ENCODE measurements at places on chromosomes 1 and 21. TPM values are rescaled to one million over a fixed set of nuclear protein-coding genes. Genes with fewer than 3 reads are reported as not detected.

DNA sequence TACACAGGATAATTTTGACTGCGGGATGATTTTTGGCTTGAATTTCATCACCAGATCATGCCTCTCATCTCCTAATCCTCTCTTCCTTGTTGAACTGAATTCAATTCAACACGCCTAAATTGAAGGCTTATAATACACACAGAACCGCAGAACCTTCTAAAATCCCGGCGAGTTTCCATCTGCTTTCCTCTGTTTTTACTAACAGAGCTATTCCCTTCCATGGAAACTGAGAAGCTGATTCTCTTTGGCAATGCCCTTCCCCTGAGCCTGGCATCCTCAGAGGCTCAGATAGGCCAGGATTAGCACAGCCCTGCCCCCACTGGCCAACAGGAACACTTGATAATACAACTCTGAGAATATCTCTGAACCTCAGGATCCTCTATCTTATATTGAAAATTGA is 130.2 kb downstream of the CAPN8 start:
- no peak overlapping the region for H3K4me3 ChIP-seq
- H3K27ac ChIP-seq: no peak overlapping the region
- no peaks in the 10 kb centered on the region for H3K36me3 ChIP-seq
- DNase-seq: no peak

GRCh38 chr1:17067069-17067426 is 13.2 kb upstream of the SDHB start:
- H3K27ac ChIP-seq: no peak overlapping the region
- no peak overlapping the region for H3K4me3 ChIP-seq
- H3K4me1 ChIP-seq: no peaks in the 10 kb centered on the region
- H3K27me3 ChIP-seq: no peaks in the 10 kb centered on the region
- DNase-seq: no peak
- H3K36me3 ChIP-seq: no peaks in the 10 kb centered on the region

GRCh38 chr21:43721206-43721605 is 2.3 kb downstream of the PDXK start:
- H3K27me3 ChIP-seq: no peaks in the 10 kb centered on the region
- H3K36me3 ChIP-seq: no peaks in the 10 kb centered on the region
- H3K4me3 ChIP-seq: no peak overlapping the region

- H3K4me1 ChIP-seq: peaks cover 18% of the 10 kb centered on the region
- H3K4me3 ChIP-seq: peak overlapping the region; percentile 60
- DNase-seq: peak; percentile 57
- peaks cover 34% of the 10 kb centered on the region for H3K27me3 ChIP-seq
- peak overlapping the region; percentile 42 for H3K27ac ChIP-seq
These were observed 5.9 kb upstream of the PLEKHG5 start for GRCh38 chr1:6497215-6497866.

DNA sequence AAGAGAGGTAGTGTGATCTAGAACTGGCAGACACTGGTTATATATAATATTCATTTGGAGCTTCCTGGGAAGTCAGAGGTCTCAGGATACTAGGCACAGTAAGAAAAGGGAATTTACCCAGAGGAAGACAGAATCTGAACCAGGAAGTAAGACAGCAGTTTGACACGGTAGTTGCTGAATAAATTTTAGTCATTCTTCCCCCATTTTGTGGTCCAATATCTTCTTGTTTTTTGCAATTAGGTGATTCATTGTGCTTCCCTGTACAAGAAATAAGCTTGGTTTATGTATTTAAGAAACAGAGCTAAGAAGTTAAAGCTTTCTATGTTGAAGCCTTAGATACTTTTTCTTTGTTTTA is 1.3 kb downstream of the TMEM167B start:
- peaks cover 14% of the 10 kb centered on the region for H3K4me1 ChIP-seq
- peak overlapping the region; percentile 60 for H3K4me3 ChIP-seq
- no peaks in the 10 kb centered on the region for H3K27me3 ChIP-seq
- H3K36me3 ChIP-seq: peaks cover 17% of the 10 kb centered on the region
- peak overlapping the region; percentile 95 for H3K27ac ChIP-seq

DNA sequence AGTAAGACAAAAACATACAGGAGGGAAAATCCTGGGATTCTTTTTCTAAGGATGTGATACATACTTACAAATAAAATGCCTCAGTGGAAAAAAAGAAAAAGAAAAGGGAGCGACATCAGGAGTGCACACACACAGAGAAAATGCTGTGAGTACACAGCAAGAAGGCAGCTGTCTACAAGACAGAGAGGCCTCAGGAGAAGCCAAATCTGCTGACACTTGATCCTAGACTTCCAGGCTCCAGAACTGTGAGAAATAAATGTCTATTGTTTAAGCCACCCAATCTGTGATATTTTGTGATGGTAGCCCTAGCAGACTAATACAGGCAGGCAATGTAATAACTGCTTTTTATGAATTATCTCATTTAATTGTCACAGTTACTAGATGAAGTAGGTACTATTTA is 17.0 kb upstream of the TRIM45 start:
- H3K4me1 ChIP-seq: no peaks in the 10 kb centered on the region
- H3K27me3 ChIP-seq: no peaks in the 10 kb centered on the region
- no peaks in the 10 kb centered on the region for H3K36me3 ChIP-seq
- no peak for DNase-seq
- no peak overlapping the region for H3K27ac ChIP-seq

- H3K4me1 ChIP-seq: no peaks in the 10 kb centered on the region
- no peak overlapping the region for H3K27ac ChIP-seq
- no peak for DNase-seq
- H3K4me3 ChIP-seq: no peak overlapping the region
- no peaks in the 10 kb centered on the region for H3K27me3 ChIP-seq
- no peaks in the 10 kb centered on the region for H3K36me3 ChIP-seq
These were observed 54.5 kb downstream of the LGR6 start for GRCh38 chr1:202247837-202248795.

ETV3L gene
- not detected for total RNA-seq

DNA sequence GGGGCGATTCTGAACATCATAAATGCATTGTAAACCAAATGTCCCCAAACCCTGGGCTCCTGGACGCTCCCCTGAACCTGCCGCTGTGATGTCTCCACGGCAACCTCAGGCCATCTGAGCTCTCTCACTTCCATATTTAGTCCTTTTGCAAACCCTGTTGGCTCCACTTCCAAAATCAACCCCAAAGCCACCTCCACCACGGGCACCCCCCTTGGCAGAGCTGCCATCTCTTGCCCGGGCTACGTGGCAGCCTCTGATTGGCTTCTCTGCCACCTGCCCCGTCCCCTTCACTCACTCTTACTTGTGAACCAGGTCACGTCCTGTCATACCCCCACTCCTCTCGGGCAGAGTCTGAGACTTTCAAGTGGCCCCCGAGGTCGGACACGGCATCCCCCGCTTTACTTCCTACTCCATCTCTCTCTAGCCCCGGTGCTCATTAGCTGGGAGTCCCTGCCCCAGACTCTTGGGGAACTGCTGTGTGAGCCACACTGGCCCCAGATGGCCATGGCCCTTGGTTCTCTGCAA is 15.8 kb downstream of the PRXL2B start:
- no peak overlapping the region for H3K4me3 ChIP-seq
- H3K4me1 ChIP-seq: no peaks in the 10 kb centered on the region
- no peak for DNase-seq
- H3K36me3 ChIP-seq: no peaks in the 10 kb centered on the region
- H3K27me3 ChIP-seq: peaks cover 8% of the 10 kb centered on the region

- no peaks in the 10 kb centered on the region for H3K36me3 ChIP-seq
- H3K4me3 ChIP-seq: peak overlapping the region; percentile 62
- H3K27ac ChIP-seq: peak overlapping the region; percentile 96
- H3K27me3 ChIP-seq: no peaks in the 10 kb centered on the region
- peaks cover 44% of the 10 kb centered on the region for H3K4me1 ChIP-seq
- peak; percentile 93 for DNase-seq
These were observed 16.2 kb upstream of the TTLL10 start for GRCh38 chr1:1157426-1157913.

DNA sequence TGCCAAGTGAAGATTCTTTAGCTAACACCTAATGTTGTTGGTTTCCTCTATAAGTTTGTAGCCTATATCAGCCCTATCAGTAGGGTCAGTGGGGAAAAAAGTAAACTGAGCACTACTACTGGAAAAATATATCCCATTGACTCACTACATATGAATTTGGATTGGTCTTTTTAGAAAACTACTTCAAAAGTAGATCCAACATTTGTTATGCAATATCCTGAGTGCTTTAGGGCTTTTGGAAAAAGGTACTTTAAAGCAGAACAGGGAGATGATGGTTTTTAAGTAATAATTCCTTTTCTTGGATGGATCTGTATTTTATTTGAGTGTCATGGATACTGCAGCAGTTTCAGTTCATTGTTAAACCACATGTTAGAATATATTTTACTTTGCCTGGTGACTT is 7.1 kb downstream of the C1orf21 start:
- H3K27me3 ChIP-seq: no peaks in the 10 kb centered on the region
- no peaks in the 10 kb centered on the region for H3K36me3 ChIP-seq
- peaks cover 38% of the 10 kb centered on the region for H3K4me1 ChIP-seq
- H3K27ac ChIP-seq: peak overlapping the region; percentile 42
- H3K4me3 ChIP-seq: no peak overlapping the region
- no peak for DNase-seq

SPRR1A gene
- total RNA-seq: not detected

DNA sequence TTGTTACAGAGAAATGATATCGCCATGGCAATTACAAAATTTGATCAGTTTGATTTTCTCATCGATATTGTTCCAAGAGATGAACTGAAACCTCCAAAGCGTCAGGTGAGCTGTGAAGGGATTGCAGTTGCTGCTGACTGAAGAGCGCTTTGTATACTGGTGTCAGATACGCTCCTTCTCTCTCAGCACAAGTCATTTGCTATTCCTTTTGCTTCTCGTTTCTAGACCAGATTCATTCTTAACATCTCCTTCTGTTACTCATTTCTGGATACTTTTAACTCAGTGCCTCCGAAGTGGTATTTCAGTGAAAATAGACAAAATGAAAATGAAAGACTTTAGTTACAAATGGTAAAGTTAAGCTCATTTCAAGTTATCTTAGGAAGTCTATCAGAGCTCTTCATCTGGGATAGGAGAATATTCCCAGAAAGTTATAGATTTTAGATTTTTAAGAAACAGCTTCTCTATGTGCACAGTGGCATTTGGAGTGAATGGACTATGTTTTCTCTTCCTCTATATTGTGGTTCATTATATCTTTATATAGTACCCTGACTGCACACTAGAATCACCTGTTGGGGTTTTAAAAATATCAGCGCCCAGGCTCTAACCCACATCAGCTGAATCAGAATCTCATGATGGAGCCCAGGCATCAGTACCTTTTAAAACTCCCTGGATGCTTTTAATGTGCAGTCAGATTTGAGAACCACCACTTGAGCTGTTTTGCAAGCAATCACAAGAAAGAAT is 30.3 kb upstream of the KCNQ4 start:
- no peak overlapping the region for H3K27ac ChIP-seq
- H3K4me3 ChIP-seq: no peak overlapping the region
- H3K36me3 ChIP-seq: peaks cover 54% of the 10 kb centered on the region
- no peak for DNase-seq
- peaks cover 20% of the 10 kb centered on the region for H3K4me1 ChIP-seq
- no peaks in the 10 kb centered on the region for H3K27me3 ChIP-seq

MEGF6 gene
- 4.4 TPM for total RNA-seq

DNA sequence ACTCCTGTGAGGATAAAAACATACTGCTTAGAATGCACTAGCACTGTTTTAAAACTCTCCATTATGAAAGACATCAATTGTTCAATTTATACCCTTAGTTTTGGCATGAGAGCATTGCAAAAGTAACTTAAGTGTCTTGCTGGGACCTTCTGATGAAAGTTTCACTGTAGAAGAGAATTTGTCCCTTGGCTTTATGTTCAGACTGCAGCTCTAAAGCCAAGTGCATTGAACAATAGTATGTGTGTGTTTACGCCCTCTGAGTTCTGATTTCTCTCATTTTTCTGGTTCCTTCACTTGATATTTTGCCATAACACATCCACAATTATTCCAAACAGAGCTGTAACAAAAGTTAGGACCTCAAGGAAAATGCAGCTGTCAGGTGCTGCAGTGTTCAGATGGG is 474.6 kb downstream of the DISC1 start:
- no peak overlapping the region for H3K4me3 ChIP-seq
- no peak overlapping the region for H3K27ac ChIP-seq
- no peaks in the 10 kb centered on the region for H3K4me1 ChIP-seq
- no peaks in the 10 kb centered on the region for H3K36me3 ChIP-seq
- no peak for DNase-seq
- no peaks in the 10 kb centered on the region for H3K27me3 ChIP-seq

CELA2B gene
- not detected for total RNA-seq

GRCh38 chr1:169025412-169025811 is 81.1 kb upstream of the ATP1B1 start:
- no peaks in the 10 kb centered on the region for H3K4me1 ChIP-seq
- H3K27me3 ChIP-seq: no peaks in the 10 kb centered on the region
- no peak overlapping the region for H3K27ac ChIP-seq
- DNase-seq: no peak
- no peak overlapping the region for H3K4me3 ChIP-seq

DNA sequence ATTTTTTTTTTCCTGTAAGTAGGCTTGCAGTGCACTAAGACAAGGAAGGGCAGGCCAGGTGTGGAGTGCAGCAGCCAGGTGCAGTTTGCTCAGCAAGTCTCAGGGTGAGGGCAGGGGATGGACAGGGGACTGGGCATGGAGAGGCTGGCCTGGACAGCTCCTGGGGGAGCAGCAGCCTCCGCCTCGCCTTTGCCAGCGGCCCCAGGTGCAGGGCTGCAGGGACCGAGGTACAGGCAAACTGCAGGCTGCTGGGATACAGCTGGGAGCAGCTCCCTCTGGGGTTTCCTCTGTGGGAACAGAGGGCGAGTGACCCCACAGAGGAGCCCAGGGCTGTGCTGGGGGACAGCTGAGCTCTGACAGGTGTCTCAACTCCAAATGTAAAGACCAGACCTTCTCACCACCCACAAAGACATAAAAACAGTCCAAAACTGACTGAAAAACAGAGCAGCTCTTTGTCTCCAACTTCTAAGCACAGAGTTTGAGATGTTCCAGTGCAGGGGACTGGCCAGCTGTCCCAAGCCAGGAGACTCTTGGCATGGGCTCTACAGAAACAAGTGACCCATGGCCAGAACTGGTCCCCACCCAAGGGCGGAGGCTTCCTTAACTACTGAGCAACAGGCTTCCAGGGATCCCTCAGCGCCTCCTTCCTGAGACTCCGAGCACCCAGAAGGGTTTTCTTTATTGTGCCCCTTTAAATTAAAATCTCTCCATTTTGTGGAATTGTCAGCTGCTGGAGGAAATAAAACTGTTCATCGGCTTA is 27.7 kb upstream of the AJAP1 start:
- no peak overlapping the region for H3K27ac ChIP-seq
- DNase-seq: no peak
- no peaks in the 10 kb centered on the region for H3K4me1 ChIP-seq
- no peaks in the 10 kb centered on the region for H3K27me3 ChIP-seq

- H3K27ac ChIP-seq: peak overlapping the region; percentile 68
- no peaks in the 10 kb centered on the region for H3K36me3 ChIP-seq
- no peak for DNase-seq
- H3K4me3 ChIP-seq: no peak overlapping the region
- no peaks in the 10 kb centered on the region for H3K4me1 ChIP-seq
- no peaks in the 10 kb centered on the region for H3K27me3 ChIP-seq
These were observed 20.6 kb upstream of the PGD start for GRCh38 chr1:10378081-10378841.

SCYL3 gene
- total RNA-seq: 27.5 TPM

- DNase-seq: no peak
- H3K27ac ChIP-seq: peak overlapping the region; percentile 67
- no peak overlapping the region for H3K4me3 ChIP-seq
These were observed 15.3 kb downstream of the NOC2L start for GRCh38 chr1:943545-944340.

All from transverse colon (tissue), 4 donors.